ENCODE measurements at places on chromosomes 2 and 18.

GRCh38 chr2:10375570-10376281 lies 72.4 kb downstream of the ODC1 start:
- DNase-seq: no peak

DNA sequence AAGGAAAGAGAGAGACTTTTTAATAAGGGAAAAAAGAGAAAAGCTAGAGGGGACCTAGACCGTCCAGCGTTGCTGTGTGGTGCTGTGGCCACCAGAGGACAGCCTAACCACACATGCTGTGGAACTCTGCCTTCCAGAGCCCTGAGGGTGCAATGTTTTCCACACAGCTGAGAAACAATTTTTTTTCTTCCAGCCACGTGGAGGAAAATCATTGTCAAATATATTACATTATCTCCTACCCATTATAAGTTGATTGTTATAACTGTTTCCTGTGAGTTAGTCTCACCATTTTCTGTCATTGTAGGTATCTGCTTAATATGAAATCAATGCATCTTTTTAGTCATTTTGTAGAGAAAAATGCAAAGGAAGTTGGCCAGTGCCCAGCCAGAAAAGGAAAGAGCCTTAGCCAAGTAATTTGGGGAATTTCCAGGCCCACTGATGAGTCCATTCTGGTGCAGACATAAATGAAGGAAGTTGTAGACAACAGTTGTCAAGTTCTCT lies 5.9 kb upstream of the MRPL19 start:
- DNase-seq: no peak

DNA sequence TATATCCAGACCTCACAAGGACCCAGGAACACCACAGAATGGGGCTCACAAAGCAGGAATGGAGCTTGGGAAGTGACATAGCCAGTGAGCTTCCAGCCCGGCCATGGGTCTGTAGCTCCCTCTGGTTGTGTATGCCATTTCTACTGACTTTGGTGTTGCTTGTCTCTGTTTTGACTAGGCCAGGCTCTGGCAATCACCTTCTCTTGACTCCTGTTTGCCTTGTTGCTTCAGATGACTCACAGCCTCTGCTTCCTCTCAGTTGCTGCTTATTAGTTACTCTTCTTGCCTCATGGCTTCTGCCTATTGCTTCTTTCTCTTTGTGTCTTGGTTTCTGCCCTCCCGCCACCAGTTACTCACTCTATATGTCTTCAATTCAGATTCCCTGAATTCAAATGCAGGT lies 15.8 kb upstream of the IER3IP1 start:
- no peak for DNase-seq

DNA sequence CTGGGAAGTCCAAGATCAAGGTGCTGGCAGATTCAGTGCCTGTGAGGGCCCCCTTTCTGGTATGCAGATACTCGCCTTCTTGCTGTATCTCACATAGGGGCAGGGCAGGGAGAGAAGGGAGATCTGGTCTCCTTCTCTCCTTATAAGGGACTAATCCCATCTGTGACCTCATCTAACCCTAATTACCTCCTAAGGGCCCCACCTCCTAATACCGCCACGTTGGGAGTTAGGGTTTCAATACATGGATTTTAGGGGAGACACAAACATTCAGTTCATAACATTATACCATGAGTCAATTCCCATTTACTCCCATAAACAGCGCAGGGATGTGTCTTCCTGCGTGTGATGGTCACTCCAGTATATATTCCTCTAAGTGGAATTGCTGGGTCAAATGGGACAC lies 73.8 kb upstream of the TXNDC2 start:
- DNase-seq: no peak

DNA sequence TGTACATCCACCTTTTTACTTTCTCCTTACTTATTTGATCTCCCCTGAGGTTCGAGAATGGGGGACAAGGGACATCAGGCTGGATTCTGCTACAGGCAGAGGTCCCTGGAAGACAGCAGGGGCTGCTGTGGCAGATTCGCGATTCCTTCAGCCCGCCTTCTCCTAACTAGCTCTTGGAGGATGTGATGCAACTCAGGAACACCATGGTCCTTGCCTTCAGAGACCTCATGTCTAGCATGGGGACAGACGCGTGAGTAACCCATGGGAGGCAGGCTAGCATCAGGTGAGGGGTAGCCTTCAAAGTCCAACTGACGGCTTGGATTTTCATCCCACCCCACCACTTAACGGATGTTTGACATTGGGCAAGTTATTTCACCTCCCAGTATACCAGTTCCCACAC lies 869 bp upstream of the TCF23 start:
- DNase-seq: no peak

GRCh38 chr2:1756456-1756855 lies 12.1 kb upstream of the PXDN start:
- DNase-seq: no peak

DNA sequence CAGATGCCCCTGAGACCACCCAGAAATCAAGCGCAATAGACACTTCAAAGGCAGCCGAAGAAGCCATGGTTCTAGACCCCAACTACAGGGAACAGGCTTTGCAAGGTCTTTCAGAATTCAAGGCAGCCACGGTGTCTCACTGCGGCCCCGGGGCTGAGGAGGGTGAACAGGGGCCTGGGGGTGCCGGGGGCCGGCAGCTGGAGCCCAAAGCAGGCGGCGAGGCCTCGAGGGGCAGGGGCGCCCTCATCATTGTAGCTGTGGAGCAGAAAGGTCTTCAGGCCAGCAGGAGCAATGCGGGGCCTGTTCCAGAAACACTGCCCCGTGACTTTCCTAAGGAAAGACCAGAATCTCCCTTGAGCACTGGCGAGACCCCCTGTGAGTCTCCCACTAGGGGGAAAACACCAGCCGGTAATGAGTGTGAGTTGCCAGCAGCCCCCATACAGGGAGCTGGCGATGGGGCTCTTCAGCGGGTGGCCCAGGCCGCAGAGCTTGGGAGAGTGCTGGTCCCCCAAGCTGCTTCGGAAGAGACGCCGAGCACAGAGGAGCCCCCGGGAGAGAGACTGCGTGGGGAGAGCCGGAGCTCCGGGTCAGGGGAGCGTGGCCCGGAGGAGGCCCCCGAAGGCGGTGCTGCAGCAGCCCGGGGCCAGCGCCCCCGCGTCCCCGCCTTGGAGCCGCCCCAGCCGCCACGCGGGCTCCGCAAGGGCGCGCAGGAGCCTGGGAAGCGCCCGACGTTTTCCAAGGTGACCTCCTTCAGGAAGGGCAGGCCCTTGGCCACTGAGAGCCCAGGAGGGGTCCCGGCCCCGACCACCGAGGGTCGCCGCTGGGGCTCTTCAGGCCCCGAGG lies 79.1 kb downstream of the ARHGEF4 start:
- DNase-seq: no peak

DNA sequence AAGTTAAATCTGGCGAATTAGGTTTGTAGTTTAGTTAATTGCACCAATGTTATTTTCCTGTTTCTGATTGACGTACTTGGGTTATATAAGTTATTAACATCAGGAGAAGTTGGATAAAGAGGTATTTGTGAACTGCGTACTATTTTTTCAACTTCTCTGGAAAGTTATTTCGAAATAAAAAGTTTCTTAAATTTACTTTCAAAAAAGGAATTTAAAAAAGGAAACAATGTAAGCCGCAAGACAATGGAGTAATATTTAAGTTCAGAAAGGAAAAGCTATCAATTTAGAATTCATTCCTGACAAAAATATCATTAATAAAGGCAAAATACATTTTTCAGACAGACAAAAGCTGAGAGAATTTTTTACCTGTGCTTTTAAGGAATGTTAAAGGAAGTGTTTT lies 47.7 kb downstream of the RAB10 start:
- no peak for DNase-seq

- DNase-seq: no peak
Measured at GRCh38 chr18:49898421-49898820, 85.1 kb upstream of the ACAA2 start.

GRCh38 chr2:163607630-163608029 lies 128.2 kb downstream of the FIGN start:
- DNase-seq: no peak

- DNase-seq: no peak
Measured at GRCh38 chr2:72576459-72576858, 249.4 kb downstream of the EXOC6B start.

DNA sequence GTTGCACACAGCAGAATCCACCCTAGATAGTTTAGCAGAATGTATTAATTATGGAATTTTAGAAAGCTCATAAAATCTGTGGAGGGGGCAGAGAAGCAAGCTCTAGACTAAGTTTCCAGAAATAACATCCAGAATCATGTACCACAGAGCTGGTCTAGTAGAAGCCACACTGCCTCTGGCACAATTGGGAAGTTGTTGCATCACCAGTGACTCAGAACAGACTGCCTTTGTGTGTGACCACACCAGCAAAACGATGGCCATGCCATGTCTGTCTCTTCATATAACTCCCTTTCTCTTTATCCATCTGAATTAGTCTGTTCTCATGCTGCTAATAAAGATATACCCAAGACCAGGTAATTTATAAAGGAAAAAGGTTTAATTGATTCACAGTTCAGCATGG lies 158.9 kb downstream of the CCDC148 start:
- DNase-seq: no peak

GRCh38 chr2:28956890-28957289 lies 24.2 kb upstream of the TOGARAM2 start:
- DNase-seq: no peak

GRCh38 chr2:184370954-184371353 lies 227.4 kb upstream of the ZNF804A start:
- DNase-seq: no peak

DNA sequence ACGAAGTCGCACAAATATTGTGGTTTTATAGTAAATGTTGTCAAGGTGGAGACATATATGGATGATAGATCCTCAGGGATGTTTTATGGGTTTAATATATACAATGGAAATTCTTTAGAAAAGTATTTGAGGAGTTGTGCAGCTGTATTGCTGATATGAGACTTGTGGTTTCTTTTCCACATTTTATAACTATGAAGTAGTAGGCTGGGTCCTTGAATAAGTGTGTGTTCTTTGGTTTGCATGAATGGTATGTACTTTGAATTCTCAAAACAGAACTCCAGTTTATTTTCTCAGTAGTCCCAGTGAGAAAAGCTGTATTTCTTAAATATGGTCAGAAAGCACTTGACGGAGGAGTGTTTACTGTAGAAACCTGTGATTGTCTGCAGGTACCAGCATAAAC lies 42.4 kb downstream of the PLCL1 start:
- no peak for DNase-seq

DNA sequence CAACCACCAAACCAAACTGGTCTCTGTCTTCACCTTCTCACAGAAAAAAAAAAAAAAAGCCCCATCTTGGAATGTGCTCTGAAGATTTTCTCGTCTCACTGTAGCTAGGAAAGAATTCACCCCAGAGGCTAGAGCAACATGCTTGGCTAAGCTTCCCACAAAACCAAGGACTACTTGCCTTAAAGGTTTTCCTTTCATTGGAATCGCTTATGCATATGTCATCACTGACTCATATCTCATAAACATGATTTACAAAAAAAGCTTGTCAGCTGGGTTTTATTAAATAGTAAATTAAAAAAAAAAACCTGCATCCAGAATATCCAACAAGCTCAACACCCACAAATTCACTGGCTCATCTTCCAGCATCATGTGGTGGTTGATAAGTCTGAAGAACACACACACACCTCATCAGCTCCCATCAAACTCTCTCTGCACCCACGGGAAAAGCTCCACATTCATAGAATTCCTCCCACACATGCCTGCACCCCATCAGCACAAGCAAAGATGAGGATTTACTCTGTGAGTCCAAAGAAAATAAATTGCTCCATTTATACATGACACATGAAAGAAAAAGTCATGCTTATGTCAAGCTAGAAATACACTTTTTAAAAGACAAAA lies 182.0 kb upstream of the TRIB2 start:
- DNase-seq: no peak

DNA sequence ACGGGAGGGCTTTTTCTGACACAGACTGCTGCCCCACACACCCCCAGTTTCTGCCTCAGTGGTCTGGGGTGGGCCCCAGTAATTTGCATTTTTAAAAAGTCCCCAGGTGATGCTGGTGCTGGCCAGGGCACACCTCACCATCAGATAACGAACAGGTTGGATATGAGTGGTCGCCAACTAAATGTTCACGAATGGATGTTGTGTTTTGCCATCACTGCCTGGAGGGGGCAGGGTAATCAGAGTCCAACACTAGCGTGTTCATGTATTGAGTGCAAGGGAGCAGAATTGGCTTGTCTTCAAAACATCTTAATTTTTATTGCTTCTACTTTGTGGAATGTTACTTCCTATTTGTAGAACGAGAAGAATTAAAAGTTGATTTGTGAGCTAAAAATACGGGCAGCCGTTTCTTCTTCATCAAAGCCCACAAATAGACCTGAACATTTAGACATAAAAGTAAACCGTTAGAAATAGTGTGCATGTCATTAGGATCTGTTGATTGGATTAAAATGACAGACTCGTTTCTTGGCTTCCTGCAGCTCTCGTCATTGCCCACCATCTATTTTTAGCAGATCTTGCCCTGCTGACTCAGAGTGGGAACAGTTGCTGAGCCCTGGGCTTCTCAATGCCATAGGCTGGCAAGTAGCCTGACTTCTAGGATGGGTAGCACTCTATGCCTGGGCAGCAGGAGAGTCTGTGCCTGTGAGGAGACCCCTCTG lies 45.2 kb downstream of the NCK2 start:
- DNase-seq: no peak

- DNase-seq: no peak
Measured at GRCh38 chr2:116915673-116916072, 898.8 kb upstream of the DDX18 start.

DNA sequence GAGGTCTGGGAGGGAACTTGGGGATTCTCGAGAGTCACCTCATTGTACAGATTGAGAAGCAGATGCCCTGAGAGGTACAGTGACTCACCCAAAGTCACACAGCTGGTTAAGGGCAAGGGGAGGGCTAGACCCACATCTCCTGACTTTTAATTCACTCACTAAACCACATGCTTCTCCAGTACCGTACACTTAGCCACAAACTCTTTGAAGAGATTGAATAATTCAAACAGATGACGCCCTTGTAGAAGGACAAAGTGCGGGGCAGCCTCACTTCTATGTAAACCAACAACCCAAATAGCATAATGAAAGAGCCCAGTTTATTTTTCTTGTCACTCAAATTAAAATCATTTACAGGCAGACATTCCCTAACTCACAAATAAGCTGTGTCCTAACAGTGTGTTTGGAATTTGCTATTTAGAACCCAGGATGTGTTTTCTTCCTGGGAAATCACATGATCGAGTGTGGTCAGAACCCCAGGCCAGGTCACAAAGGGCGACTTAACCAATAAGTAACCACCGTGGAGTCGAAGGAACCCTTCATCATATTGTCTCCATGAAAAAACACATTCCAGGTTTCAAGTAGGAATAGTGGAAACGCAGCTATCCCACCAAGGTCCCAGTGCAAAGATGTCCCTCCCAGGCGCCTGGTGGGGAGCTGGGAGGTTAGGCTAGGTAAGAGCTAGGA lies 35.8 kb upstream of the PTPN4 start:
- no peak for DNase-seq

Measured in D721Med (cell line).